ENCODE measurements at places on chromosomes 16 and 17.

DNA sequence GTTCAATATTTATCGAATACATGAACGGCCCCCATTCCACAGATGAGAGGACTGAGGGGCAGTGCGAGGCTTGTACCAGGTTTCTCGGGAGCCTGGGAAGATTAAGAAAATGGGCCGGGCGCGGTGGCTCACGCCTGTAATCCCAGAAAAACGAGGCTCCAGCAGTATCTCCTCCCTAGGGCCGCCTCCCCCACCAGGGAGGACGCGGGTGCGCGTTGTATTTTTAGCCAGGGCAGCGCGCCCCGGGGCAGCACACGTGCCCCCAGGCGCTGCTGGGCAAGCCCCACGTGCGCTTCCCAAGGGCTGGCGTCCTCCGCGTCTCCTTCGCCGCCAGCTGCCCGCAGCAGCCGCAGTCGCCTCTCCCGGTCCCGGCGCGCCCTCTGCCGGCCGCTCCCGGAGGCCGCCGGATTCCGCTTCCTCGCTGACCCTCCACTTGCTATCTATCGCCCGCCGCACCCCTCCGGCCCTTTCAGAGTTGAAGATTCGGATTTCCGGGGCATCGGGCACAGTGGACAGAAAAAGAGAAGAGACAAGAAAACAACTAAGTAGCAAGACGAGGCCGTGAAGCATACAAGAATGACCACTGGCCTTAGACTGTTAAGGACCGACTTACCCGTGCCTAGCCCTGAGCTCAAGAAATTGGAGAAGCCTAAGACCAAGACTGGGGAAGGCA is 1.9 kb upstream of the YBX2 start:
- peak; percentile 58 for DNase-seq

DNA sequence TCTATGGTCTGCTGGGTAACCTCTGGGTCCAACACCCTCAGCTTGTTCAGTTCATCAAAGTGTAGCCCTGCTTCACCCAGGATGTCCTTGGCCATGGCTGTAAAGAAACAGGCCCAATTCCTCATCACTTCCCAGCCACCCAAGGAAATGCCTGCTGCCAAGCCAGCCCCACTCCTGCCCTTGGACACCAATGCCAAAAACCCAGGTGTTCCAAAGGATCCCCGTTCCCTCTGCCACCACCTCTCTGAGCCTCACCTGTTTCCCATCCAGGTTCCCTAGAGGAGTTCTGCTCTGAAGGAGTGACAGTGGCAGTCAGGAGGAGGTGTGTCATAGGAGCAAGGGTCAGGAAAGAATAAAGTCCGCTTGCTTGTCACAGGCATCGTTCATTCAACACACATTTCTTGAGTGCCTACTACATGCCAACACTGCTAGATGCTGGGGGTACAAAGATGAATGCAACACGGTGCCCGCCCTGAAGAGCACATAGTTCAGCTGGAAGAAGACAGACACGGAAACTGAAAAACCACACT is 3.3 kb downstream of the IFT20 start:
- DNase-seq: no peak

DNA sequence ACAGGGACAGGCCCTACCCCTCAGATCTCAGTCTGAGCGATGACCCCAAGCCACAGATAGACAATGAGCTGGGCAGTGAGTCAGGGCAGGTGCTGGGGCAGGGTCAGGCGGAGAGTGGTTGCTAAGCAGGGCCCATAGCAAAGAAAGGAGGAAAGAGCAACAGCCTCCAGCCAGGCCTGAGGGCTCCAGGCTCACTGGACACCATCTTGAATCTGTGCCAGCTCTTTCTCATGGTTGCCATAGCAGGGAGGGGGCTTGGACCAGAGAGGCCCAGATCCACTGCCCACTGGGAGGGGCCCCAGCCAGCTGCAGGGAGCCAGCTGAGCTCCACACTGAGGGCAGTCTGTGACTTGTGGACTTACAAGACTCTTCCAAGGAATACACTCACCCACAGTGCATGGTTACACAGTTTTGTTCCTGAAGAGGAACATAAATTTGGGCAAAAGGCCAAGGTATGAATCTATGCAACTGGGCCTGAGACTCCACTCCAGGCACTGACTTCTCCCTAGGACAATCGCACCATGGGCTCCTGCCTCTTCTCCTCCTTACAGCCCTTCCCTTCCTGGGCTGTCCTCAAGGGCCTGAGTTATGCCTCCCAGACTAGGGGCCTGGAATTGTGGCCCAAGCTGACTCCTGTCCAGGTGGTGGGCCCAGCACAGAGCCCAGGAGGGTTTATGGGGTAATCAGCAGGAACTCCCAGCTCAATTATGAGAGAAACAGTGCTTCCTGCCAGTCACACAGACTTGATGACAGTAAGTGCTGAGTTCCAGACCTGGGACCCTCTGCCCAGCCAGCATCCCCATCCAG is 59.9 kb downstream of the BEAN1 start:
- DNase-seq: peak; percentile 39

DNA sequence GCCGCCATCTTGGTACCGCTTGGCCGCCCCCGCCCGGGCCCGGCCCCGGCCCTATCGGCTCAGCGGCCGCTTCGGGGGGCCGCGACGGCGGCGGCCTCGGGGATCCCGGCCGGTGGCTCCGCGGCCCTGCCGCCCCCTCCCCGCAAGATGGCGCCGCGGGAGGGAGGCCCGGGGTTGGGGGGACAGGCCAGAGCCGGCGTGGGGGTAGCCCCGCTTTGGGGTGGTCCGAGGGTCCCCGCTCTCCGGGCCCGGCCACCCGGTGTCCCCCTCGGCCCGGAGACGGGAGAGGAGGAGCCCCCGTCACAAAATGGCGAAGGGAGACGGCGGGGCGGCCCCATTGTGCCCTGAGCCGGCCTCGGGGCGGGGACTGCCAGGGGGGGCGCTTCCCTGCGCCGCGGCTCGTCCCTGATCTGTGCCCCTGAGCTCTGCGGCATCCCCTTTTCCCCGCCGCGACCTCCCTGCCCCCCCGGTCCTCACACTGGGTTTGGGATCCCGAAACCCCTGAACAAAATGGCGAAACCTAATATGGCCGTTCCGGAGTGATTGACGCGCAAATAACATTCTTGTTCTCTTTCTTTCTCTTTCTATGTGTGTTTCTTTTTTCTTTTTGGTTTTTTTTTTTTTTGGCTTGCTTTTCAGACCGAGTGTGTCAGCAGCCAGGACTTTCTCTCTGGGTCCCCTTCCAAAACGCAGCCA is 986 bp downstream of the HAPSTR1 start:
- DNase-seq: no peak

DNA sequence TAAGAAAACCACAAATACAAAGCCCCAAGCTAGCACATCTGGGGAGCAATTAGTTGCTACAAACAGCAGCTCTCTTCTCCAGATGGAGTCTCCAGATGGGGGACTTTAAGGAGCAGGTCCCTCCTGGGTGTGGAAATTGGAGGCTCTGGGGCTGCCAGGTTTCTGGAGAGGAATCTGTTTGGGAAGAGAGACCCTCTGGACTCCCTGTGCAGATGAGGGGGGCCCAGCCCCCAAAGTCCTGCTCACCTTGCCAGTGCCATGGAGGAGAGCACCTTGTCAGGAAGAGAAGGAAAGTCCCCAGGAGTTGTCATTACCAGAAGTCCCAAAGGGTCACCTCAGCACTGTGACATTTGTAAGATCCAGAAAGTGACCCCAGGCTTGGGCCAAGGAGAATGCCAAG is 14.8 kb downstream of the TEKT5 start:
- no peak for DNase-seq

GRCh38 chr16:66924527-66925321 is 611 bp downstream of the RRAD start:
- no peak for DNase-seq

DNA sequence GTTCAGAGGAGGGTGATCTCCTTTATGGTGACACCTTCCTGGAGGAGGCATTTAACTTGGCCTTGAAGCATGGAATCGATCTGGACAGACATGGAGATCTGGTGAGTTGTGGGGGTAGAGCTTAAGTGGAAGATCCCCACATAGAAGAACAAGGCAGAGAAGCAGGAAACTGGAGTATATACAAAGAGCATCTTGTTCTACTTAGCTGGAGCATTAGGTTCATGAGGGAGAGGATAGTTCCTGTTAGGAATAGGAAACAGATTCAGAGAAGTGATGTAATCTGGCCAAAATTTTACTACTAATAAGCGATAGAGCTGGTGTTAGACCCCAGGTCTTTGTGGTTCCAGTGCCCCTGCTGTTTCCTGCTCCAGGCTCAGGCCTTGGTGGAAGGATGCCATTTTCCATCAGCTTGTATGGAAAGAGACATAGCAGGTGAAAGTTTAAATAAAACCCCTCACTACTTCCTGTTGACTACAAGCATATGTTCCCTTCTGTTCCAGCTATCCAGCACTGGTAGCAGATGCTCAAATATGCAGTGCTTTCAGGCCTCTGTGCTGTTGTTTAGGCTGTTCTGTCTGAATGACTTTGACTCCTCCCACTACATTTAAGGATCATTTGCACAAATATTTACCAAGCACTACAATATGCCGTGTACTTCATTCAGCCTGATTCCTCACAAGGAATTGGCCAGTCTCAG is 9.4 kb downstream of the RPAIN start:
- DNase-seq: no peak

- no peak for DNase-seq
Measured at GRCh38 chr17:7589891-7590691, at the start of gene SOX15. TSS of gene SOX15 (minus strand) at chr17:7590094. CDS start at chr17:7589676, 418 bp downstream.

- no peak for DNase-seq
Measured at GRCh38 chr17:38719289-38719942, 10.7 kb upstream of the CISD3 start.

DNA sequence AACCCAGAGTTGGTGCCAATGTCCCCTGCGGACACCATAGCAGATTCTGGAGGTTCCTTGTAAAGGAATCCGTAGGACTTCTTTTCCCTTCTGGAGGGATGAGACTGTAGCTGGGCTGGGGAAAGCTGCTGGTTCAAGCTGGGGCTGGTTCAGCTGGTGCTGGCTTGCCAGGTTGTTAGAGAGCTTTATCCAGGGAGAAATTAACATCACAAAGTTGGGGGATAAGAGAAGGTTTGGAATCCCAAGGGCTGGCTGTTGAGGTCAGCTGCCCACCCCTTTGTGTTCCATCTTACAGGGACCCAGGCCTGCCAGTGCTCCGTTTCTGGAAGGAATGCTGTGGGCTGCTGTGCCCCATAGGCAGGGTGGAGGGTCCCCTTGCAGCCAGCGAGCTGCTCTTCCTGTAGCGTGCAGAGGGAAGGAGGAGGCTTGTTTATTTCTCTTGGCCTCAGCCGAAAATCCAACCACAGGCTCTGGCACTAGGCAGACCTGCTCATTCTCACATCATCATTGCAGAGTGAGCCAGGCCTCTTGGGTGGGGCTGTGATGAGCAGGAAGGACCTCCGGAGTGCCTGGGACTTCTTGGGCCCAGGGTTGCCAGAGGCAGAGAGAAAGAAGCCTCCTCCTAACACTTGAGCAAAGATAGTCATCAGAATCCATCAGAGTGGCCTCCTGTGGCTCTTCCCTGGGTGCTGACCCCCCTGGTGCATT is 251.1 kb downstream of the SEC14L1 start:
- no peak for DNase-seq

DNA sequence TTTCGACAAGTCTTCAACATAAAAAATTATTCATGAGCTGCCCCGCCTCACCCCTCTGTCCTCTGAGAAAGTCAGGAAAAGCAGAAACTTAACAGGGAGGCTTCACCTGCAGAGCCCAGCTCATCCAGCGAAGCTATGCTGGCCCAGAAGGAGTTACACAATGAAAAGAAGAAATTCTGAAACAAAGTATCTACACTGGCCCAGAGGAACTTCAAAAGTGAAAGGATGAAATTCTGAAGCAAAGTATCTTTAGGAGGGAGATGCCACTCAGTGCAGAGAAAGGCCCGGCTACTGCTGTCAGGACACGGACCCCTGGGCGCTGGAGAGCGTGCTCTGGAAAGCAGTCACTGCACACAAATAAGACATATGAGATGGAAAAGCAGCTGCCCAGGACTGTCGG is 1.6 kb downstream of the GALNS start:
- DNase-seq: no peak

- DNase-seq: no peak
Measured at GRCh38 chr17:82698974-82699442, 510 bp upstream of the RAB40B start.

GRCh38 chr17:62657145-62657665 is 29.7 kb downstream of the MRC2 start:
- no peak for DNase-seq

DNA sequence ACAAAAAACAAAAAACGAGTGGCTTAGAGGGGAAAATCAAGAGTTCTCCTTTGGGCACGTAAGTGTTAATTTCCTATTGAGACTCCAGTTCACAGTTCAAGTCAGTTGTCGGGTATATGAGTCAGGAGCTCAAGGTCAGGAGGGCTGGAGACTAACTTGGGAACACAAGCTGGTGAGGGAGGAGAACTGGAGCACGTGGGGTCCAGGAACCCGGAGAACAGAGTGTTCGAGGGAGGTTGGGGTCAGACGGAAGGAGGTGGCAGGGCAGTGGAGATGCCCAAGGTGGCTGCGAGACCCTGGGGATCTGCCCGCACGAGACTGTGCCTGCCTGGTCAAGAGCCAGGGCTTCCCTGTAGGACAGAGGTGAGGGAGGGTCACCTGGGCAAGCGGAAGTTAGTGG is 12.0 kb downstream of the ALDH3A1 start:
- DNase-seq: no peak

DNA sequence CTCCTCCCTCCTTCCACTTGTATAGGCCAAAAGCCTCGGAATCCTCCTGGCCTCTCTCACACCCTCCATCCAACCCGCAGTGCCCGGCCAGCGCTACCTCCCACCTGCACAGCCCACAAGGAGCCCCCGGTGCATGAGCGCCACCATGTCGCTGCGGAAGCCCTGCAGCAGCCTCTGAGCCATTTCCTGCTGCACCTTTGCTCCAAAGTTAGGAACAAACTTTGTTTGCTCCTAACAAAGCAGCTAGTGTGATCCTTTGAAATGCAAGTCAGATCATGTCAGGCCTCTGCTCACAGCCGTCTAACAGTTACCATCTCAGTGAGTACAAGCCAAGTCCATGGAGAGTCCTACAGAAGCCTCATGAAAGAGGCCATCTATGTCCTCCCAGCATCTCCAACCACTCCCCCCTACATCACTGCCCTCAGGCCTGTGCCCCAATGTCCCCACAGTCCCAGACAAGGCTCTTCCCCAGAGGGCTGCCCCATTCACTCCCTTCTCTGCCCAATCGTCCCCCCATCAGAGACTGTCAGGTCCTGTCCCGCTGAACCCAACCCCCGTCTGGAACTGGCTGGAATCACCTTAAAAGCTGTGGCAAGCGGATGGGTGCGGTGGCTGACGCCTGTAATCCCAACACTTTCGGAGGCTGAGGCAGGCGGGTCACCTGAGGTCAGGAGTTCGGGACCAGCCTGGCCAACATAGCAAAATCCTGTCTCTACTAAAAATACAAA is 7.5 kb downstream of the DCAKD start:
- no peak for DNase-seq

GRCh38 chr16:87956098-87956364 is 4.8 kb downstream of the BANP start:
- no peak for DNase-seq

DNA sequence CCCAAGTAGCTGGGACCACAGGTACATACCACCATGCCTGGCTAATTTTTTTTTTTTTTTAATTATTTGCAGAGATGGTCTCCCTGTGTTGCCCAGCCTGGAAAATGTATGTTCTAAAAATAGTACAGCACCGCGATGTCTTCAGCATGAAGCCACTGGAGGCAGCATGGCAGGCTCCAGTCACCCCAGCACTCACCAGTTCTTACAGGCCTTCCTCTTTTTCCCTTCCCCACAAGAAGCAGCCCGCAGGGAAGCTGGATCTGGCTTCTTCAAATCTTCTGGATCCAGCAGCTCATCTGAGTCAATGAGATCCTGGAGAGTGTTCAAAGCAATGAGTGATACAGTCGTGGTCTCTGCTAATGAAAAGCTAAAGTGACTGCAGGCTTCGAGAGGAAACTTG is 16.2 kb downstream of the CIAPIN1 start:
- no peak for DNase-seq

GRCh38 chr17:50576864-50577263 is 16.3 kb downstream of the CACNA1G start:
- DNase-seq: no peak

All from SHP77 treated with DMSO at 0.1 percent for 48 hours (cell line).